Lower lobe of right lung (tissue), 2 donors: ENCODE measurements at places on chromosomes 5 and 9. TPM values are rescaled to one million over a fixed set of nuclear protein-coding genes. Genes with fewer than 3 reads are reported as not detected.

STK32A gene
- total RNA-seq: 2.9 TPM

- DNase-seq: no peak
- H3K4me3 ChIP-seq: no peak overlapping the region
- H3K4me1 ChIP-seq: no peaks in the 10 kb centered on the region
- no peak overlapping the region for H3K27ac ChIP-seq
Observed at GRCh38 chr9:76912636-76913275, 6.8 kb upstream of the PRUNE2 start.

- H3K4me1 ChIP-seq: no peaks in the 10 kb centered on the region
- no peak for DNase-seq
- no peaks in the 10 kb centered on the region for H3K36me3 ChIP-seq
- no peak overlapping the region for H3K4me3 ChIP-seq
- no peak overlapping the region for H3K27ac ChIP-seq
Observed at GRCh38 chr5:71880536-71880935, 161.5 kb downstream of the CARTPT start.

SLC6A19 gene
- total RNA-seq: not detected

DNA sequence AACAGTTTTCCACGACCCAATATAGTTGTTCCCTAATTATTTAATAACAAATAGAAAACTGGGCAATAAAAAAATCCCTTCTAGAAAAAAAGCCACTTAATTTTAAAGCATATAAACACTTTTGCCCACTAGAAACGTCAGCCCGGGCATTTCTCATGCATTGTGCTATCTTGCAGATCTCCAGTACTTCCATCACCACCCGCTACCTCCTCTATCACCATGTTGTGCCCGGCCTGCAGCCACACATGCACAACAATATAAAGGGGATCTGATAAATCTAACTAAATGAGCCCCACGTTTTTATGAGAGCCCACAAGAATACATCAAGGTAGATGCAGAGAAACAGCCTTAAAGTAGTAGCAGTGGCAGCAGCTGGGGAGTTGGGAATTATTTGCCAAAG lies 272.7 kb downstream of the MLLT3 start:
- H3K4me3 ChIP-seq: no peak overlapping the region
- H3K27me3 ChIP-seq: no peaks in the 10 kb centered on the region
- H3K4me1 ChIP-seq: peaks cover 17% of the 10 kb centered on the region
- no peak overlapping the region for H3K27ac ChIP-seq
- DNase-seq: no peak
